Stimulated activated CD4-positive, alpha-beta T cell treated with anti-CD3 and anti-CD28 coated beads, Interleukin-2, amount 100 ng/mL, for 48 hours (primary cell): ENCODE measurements at places on chromosomes 2 and 18.

- DNase-seq: no peak
Observed at GRCh38 chr2:164205347-164205746, 415.9 kb downstream of the GRB14 start.

- DNase-seq: no peak
Observed at GRCh38 chr2:10688921-10689807, 611 bp downstream of the NOL10 start.

- DNase-seq: no peak
Observed at GRCh38 chr18:2303517-2304238, 267.6 kb downstream of the METTL4 start.

DNA sequence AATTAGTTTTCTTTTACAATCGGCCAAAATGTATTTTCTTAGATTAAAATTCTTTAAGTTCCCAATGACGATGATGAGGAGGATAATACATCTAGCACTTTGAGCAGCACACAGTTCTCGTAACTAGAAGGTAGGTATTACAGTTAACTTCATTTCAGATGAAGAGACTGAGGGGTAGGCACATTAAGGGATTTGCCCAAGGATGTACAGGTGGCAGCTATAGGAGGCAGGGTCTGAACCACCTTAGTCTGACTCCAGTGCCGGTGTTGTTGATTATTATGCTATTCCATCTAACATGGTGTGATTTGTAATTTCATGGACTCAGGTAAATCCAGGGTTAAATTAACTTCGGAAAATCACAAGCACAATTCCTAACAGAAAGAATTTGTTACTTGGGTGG, 1.1 kb downstream of the CD28 start:
- DNase-seq: no peak

- DNase-seq: no peak
Observed at GRCh38 chr2:26983746-26984145, 13.3 kb downstream of the MAPRE3 start.

GRCh38 chr18:79227621-79228020, 158.4 kb downstream of the ATP9B start:
- no peak for DNase-seq
